ENCODE measurements at places on chromosomes 2 and 18. TPM values are rescaled to one million over a fixed set of nuclear protein-coding genes. Genes with fewer than 3 reads are reported as not detected.

DNA sequence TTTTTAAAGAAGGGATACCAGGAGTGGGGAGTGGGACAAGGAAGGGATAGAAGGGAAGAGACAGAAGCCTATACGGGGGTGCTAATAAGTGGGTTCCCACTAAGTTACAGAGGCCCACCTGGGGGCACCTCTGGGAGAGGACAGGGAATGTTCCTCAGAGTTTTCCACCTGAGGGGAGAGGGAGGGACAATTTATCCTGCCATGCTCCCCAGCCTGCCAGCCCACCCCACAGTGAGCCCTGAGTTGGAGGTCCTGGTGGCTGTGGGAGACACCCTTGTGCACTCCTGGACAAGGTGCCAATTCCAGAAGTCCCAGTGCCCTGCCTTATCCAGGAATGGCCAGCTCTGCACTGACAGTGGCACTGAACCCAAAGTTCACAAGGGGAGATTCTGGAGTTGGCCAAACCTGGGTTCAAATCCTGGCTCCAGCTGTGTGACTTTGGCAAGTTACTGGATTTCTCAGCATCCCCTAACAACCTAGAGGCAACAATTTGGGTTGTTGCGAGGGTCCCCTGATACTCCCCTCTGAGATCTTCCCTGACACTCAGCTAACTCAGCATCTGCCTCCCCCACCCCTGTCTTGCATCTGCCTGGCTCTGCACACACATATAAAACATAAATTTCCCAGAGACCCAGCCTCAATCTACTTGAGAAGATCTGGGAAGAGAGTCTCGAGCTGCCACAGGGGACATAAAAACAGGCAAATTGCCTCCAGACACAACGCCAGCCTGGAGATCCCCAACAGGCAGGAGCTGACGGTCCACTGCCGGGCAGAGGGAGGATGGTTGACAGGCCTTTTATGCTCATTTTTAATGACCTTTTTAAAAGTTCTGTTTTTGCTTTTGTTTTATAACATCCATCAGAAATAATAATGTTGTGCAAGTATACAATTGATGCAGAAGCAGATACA lies 98.7 kb upstream of the ST3GAL5 start:
- DNase-seq: peak; percentile 81

Gene TUBB8B
- 1.7 TPM for total RNA-seq

- DNase-seq: peak; percentile 32
Measured at GRCh38 chr2:73704285-73704684, 32.9 kb downstream of the TPRKB start.

- DNase-seq: no peak
Measured at GRCh38 chr2:195647302-195647701, 9.7 kb upstream of the SLC39A10 start.

GRCh38 chr2:98036349-98037000 lies 40.7 kb upstream of the TMEM131 start:
- DNase-seq: no peak

- no peak for DNase-seq
Measured at GRCh38 chr18:76420898-76421684, 74.0 kb downstream of the ZNF516 start.

DNA sequence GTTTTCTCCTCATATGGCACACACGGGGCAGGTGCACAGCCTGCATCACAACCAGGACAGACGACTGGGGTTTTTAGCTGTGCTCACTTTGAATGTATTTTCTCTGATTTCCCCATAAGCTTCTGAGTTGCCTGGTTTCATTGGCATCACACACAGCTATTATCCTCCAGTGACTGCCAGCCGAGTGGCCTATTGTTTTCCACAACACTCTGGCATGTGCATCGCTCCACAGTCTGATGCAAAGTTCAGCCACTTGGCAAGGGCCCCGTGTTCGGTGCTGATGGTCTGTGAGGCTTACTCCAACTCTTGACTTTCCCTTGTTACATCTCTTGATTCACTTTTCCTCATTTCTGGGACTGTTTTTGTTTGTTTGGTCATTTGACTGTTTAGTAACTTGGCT lies 593.1 kb downstream of the CBLN2 start:
- DNase-seq: no peak

GRCh38 chr2:44730593-44730992 lies 210.9 kb upstream of the SIX3 start:
- no peak for DNase-seq

DNA sequence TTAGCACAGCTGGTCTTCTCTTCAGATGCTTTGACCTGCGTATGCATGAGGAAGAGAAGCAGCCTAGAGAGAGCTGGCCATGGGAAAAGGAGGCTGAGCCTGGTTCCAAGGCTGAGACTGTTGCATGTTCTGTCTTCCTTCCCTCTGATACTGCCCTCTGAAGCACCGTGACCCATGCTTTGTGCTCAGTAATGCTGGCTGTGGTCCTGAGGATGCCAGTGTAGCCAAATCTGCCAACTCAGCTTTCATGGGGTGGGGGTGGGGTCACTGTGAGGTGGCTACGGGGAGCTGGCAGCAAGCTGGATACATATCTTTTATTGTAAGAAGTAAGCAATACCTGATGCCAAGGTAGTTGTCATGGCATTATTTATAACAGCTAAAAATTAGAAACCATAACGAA lies 41.5 kb downstream of the EPAS1 start:
- DNase-seq: no peak

- DNase-seq: no peak
Measured at GRCh38 chr2:69159986-69160385, 147.0 kb downstream of the ANTXR1 start.

GRCh38 chr2:182444806-182445205 lies 18.0 kb upstream of the PDE1A start:
- no peak for DNase-seq

GRCh38 chr2:152755029-152755428 lies 36.6 kb downstream of the ARL6IP6 start:
- DNase-seq: no peak

- no peak for DNase-seq
Measured at GRCh38 chr2:163247847-163248220, 409.3 kb upstream of the KCNH7 start.

Gene RAPH1
- 22.6 TPM for total RNA-seq

- no peak for DNase-seq
Measured at GRCh38 chr2:70553584-70554337, at the start of gene TGFA. Gene TGFA, minus strand, starts transcription at chr2:70553826. Its CDS starts 59 bp downstream, at chr2:70553767.

DNA sequence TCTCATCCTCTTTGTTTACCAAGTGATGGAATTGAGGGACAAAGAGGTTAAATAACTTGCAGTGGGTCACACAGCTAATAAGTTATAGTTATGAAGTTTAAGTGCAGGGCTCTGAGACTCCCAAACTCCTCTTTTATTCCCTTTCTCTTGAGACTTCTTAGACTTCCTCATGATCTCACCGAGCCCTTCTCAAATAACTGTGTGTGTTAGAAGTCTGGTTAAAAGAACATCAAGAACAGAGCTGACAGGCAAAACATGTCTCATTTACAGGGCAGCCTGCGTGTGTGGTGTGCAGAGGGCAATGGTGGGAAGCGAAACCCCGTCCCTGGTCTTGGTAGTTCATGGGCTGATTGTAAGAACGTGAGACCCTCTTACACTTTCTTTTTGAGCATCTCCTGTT lies 368.0 kb downstream of the SLC4A3 start:
- no peak for DNase-seq

Gene TIGD1
- 1.2 TPM for total RNA-seq

DNA sequence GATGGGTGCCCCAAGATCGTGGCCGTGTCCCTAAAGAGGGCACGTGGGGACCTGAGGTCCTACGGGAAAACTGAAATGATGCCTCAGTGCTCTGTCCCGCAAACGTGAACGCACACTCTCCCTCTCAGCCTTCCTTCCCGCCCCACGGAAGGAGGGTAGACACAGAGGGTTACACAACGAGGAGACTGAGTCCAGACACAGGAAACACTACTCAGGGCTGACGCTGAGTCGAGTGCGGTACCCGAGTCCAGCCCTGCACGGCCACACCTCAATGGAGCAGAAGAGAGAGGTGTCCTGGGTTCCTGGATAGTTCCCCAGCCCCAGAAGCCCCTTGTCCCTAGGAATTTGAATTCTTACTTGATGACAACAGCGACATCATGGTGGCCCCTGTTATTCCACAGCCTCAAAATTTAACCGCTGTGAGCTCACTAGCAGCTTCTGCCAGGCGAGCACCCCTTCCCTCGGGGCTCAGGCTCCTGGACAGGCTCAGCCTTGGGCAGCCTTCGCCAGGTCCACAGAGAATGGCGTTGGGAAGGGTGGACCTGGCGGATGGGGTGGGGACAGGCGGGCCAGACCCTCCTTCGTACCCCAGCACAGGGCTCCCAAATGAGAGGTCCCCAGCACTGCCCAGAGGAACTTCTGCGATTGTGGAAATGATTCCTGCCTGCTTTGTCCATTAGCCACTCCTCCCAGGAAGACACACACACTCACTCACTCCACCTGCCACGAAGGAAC lies 980 bp upstream of the RNPEPL1 start:
- DNase-seq: no peak

Gene NT5C1B
- not detected for total RNA-seq

Gene REG3G
- total RNA-seq: not detected

GRCh38 chr2:88871336-88871735 lies 179.9 kb downstream of the RPIA start:
- no peak for DNase-seq

DNA sequence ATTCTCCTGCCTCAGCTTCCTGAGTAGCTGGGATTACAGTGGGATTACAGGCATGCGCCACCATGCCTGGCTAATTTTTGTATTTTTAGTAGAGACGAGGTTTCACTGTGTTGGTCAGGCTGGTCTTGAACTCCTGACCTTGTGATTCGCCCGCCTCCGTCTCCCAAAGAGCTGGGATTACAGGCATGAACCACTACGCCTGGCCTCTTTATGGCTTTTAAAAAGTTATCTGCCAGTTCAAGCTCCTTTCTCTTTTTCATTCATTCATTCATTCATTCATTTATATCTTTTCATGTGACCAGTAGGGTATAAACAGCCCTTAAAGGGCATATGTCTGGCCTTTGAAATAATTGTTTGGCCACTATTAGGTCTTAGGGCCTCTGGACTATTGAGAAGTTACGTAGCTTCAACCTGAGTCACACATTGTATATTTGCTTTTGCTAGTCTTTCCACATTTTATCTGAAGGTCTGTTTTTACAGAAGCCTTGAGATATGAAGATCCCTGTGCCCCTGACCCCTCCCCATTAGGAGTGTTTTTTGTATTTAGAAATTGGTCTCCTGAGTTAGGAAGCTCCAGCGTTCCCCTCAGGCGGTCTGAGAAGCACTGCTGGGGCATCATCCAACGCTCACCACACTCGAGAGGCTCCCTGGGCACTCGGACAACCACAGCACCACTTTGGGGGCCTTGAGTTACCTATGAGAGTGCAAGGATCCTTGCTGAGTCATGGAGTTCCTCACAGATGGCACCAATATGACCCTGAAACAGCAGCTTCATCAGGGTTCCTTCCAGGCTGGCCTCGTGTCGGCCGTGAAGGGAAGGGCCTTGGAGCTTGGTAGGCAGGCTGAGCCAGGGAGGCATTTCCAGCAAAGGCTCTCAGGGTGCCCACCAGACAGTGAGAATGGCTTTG lies 21.8 kb downstream of the FZD5 start:
- no peak for DNase-seq

- no peak for DNase-seq
Measured at GRCh38 chr2:150228936-150229335, 258.5 kb downstream of the RND3 start.

Gene TXNDC2
- total RNA-seq: 0.49 TPM

GRCh38 chr2:223328578-223328977 lies 273.6 kb downstream of the SCG2 start:
- DNase-seq: no peak

Measured in vagina (tissue), 2 donors.